Neural crest cell (in vitro differentiated cells): ENCODE measurements at places on chromosomes 11 and 22.

DNA sequence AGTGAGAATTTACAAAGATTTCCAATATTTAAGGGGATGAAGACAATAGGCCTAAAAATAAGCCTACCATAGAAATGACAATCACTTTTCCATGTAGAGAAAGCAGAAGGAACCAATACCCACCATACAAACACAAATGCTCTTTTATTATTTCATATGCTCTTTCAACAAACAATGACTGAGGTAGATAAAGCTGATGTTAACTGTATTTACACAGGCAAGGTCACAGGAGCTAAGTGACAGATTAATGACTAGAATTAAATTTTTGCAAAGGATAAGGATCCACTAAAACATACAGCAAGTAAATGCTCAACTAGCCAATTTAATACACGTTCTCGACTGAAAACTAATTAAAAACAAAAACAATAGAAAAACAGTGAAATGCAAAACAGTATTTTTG lies 34.2 kb downstream of the PICALM start:
- no peak for DNase-seq

- DNase-seq = no peak
Measured at GRCh38 chr11:46240371-46240770, 37.1 kb upstream of the CREB3L1 start.

GRCh38 chr11:70233962-70234361 lies 30.9 kb downstream of the FADD start:
- DNase-seq = no peak

- no peak for DNase-seq
Measured at GRCh38 chr22:22912135-22912987, 24.7 kb downstream of the IGLL5 start.

GRCh38 chr11:67367761-67368227 lies 5.6 kb downstream of the CLCF1 start:
- no peak for DNase-seq

- no peak for DNase-seq
Measured at GRCh38 chr22:36546932-36547331, 18.0 kb upstream of the EIF3D start.

GRCh38 chr11:45806937-45807791 lies 2.2 kb downstream of the SLC35C1 start:
- DNase-seq = no peak

- DNase-seq = no peak
Measured at GRCh38 chr11:88555018-88555828, 217.7 kb upstream of the CTSC start.

DNA sequence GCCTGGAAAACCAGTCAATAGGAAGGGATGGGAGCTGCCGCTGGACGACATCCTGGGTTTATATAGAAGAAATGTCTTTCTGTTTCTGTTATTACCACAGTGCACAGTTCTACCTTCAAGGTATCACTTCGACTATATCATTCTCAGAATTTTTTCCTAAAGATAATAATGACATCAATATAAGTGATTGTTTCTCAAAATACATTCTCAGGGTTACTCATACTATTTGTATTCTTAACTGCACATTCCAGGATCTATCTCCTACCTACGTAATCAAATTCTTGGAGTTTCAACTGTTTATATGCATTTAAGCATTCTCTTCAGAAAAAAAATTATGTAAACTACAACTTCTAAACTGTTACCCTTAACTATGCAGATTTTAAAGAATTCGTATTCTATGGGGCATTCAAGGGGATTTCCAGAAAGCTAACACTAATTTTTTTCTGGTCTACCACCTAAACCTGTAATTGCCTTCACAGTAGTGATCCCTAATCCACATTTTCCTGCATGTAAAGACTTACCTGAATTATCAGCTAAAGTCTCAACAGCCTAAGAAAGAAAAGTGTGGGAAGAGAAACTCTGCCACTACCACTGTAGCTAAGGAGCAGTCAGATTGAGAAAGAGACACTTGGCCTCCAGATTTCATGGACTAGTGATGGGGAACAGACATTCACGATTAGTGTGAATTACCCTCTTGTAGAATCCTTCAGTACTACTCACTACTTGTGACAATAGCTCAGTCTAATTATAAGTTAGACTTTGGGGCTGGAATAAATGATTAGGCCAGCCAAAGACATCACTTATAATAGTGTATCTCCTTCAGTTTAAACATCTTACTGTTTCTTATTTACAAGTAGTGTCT lies at the start of gene OR51B5:
Gene OR51B5, minus strand, starts transcription at position 51 of the 862 bp plus-strand sequence. Its CDS starts 0 bp downstream, at position 51.
- DNase-seq = no peak

GRCh38 chr11:1126491-1126926 lies 31.2 kb upstream of the MUC5AC start:
- DNase-seq = no peak

GRCh38 chr11:87322568-87322967 lies 284.8 kb downstream of the TMEM135 start:
- DNase-seq = no peak

GRCh38 chr11:122633219-122633829 lies 22.2 kb upstream of the UBASH3B start:
- DNase-seq = no peak

DNA sequence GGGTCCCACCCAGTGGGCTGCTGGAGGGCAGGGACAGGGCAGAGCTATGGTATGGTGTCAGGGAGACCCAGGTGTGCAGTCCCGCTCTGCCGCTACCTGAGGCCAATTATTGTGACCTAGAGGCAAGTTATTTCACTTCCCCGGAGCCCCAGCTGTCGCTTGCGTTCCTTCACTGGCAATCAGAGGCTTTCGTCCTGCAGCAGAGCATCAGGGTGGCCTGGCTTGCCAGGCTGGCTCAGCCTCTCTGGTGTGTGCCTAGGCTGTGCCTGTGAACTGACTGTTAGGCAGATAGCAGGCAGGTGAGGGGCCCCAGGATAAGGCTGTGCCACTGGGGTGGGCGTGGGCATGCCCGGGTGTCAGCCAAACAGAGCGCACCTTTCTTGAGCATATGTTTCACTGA lies 31.4 kb downstream of the GLB1L2 start:
- DNase-seq = no peak

- DNase-seq = no peak
Measured at GRCh38 chr11:19703211-19703610, 9.4 kb upstream of the NAV2 start.

DNA sequence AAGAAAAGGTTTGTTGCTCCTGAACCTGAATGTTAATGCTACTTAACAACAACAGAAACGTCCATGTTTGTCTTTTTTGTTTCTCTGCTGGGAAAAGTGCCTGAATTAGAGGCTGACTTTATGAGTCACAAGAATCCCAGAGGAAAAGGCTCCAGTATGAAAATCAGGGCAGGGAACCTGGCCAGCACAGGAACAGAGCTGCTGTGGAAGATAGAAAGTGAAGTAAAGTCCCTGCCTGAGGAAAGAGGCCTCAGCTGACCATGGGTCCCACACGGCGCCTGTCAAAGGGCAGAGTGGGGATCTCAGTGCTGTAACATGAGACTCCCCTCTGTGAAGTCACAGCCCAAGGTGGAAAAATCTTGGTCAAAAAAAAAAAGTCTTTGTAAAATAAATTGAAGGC lies 632.3 kb upstream of the CCDC90B start:
- DNase-seq = no peak

GRCh38 chr11:126739499-126740145 lies 260.9 kb downstream of the KIRREL3 start:
- DNase-seq = no peak

DNA sequence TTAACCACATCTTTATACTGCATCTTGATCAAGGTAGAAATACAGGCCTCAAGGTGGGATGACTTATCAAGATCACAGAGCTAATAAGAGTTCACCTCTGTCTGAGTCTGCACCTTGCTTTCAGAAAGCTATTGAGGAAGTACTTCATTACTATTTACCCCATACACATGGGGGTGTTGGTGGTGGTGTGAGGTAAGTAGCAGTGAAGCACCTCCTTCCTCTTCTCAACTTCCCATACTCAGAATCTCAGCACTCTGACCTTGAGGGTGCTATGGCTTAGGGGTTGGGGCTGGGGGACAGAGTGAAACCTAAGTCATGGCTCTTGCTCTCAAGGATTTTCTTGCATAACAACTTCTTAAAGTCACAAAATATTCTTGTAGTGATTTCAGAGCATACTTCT lies 56.9 kb downstream of the ME3 start:
- DNase-seq = no peak

- DNase-seq = no peak
Measured at GRCh38 chr11:16997624-16998023, 16.6 kb downstream of the PLEKHA7 start.

GRCh38 chr11:17490232-17490631 lies 13.6 kb upstream of the ABCC8 start:
- DNase-seq = no peak

- no peak for DNase-seq
Measured at GRCh38 chr11:59273373-59273841, 60.7 kb upstream of the MPEG1 start.

DNA sequence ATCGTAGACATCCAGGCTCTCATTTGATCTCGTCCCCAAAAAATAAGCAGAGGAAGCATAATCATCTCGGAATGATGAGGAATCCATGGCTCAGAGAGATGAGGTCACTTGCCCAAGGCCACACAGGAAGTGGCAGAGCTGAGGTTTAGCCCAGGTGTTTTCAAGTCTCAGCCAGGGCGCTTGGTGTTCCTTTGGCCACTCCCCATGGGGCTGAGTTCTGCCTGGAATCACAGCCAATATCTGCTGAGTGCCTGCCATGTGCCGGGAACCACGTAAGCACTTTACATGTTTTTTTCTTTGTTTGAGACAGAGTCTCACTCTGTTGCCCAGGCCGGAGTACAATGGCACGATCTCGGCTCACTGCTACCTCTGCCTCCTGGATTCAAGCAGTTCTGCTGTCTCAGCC lies 29.5 kb upstream of the MYH9 start:
- no peak for DNase-seq

- no peak for DNase-seq
Measured at GRCh38 chr22:36223504-36223903, 15.8 kb downstream of the APOL2 start.

DNA sequence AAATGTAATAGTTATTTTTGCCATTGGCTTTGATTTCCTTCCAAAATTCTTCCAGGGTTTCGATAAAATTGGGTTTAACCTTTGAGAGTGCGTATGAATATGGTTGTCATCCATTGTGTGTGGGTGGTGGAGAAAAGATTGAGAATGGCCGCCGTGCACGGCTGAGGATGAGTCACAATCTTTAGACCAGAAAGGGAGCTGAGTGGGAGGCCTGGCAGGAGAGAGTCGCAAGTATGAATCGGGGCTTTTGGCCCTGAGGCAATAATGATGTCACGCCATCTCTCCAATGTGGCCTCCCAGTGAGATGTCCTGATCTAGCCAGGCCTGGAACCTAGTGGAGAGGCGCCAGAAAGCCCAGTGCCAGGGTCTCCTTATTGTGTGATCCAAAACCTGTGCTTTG lies 33.1 kb upstream of the SMPD1 start:
- DNase-seq = no peak

DNA sequence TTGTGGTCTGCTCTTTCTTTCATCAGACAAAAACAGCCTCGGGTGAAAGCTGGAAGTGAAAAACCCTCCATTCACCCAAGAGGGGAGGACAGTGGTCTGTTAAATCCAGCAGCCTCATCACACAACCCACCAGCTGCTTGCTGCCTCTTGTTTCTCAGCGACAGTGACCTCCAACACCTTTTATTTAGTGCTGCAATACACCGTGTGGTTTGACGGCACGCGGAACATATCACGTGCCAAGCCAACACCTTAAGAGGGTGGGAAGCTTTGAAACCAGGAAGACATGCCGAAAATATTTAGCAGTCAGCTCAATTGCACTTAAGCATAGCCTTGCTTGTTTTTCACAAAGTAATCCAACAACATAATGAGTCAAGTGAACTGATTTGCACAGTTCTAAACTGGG lies 39.8 kb upstream of the POGLUT3 start:
- DNase-seq = no peak

DNA sequence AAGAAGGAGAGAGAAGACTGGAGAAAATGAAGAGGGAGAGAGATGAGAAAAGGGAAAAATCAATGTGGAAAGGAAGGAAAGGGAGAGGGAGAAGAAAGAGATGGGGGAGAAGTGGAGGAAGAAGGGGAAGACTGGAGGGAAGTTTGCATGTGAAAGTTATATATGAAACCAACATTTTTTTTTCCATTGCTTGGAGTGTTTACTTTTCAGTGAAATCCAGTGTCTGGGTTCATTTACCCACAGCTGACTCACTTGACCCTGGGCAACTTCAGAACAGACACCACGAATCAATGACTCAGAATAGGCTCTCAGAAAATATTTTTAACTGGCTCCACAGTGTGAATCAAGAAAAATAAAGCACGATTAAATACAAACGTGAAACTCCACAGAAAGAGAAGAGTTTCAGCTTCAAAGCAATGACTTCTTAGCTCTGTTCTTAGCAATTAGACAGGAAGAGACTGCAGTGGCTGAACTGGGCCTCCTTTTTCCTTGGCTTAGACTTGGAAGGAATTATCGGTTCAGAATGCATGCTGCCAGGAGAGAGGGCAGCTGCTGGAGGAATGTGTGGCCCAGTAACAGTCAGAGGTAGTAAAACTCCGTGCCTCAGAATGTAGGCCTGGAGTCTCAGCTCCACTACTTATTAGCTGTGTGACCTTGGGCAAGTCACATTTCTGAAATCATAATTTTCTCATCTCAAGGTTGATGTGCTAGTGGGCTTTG lies 237.5 kb downstream of the MIAT start:
- DNase-seq = no peak

GRCh38 chr11:64656862-64657261 lies 65.8 kb downstream of the SLC22A12 start:
- DNase-seq = no peak

DNA sequence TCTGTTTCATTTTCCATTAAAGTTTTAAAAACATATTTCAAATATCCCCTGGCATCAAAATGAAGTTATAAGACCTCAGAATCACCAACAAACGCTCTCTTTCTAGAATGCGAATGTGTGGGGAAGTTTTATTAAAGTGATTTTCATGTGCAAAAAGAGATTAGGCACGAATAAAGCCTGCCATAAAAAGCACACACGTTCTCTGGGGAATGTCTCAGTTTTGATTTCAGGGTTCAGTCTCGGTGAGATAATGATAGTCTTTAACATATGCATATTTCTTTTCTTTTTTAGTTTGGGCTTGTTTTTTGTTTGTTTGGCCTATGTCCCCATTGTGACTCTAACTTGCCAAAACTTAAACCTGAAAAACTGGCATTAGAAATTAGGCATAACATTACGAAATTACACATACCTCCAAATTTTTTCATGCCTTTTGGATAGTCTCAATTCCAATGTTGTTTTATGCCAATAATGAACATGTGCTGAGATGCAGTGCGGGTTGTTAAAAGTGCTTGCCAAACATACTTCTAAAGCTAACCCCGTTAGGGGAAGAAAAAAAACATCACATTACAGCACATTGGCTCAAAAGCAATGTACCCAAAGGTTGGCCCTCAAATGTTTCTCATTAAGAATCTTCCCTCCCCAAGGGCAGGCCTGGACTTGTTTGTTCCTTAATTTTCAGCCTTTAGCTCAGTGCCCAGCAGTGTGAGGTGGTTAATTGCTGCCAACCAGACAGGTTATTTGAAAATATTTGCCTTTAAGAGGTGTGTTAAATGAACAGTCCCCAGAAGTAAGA lies 33.2 kb upstream of the FBLN1 start:
- DNase-seq = no peak
